Stimulated activated CD8-positive, alpha-beta memory T cell treated with anti-CD3 and anti-CD28 coated beads, Interleukin-4, amount 100 ng/mL, for 4 hours (primary cell): ENCODE measurements at places on chromosomes 5 and 9.

- no peak for DNase-seq
Measured at GRCh38 chr5:94191604-94192003, 426.8 kb downstream of the KIAA0825 start.

DNA sequence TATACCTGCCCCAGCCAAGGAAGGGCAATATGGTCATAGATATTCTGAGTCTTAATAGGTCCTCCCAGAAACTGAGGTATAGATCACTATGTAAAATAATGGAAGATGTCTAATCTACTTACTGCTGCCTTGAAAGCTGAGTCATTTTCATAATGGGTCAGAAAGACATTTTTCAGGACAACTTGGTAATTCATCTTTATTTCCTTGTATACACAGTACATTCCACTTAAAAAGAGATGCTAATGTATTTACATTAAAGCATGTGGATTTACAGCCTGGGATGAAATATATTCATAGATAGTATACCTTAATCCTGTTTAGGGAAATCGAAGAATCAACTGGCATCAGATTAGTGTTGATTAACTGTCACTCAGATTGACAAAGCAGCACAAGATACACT, 219.1 kb upstream of the PPP1R2B start:
- no peak for DNase-seq

- no peak for DNase-seq
Measured at GRCh38 chr5:111353035-111353434, 128.9 kb downstream of the CAMK4 start.

GRCh38 chr9:69122082-69122548, 52.0 kb upstream of the TJP2 start:
- no peak for DNase-seq

GRCh38 chr9:129344641-129345495, 166.8 kb upstream of the IER5L start:
- no peak for DNase-seq

DNA sequence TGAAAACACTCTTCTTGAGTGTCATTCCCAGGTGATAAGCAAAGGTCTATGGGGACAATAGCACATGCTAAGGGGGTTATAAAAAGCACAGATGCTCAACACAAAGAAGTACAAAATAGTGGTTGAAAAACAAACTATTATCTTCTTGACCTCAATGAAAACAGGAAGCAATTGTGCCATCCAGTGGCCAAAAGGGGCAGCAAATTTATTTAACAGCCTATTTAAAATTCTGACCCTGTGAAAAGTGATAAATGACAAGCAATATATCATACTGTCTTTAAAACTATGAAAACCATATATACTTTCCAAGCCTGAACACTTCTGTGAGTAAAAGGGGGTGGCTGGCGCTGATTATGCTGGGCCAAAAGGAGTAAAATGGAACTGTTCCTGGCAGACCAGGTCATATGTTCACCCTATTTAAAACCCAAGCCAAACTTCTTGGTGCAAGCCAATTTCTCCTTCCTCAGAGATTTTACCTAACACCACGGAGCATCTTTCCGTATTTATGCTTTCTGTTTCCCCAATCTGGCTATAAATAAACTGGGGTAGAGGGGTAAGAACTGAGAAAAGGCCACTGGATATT, 29.7 kb downstream of the TEX10 start:
- no peak for DNase-seq

DNA sequence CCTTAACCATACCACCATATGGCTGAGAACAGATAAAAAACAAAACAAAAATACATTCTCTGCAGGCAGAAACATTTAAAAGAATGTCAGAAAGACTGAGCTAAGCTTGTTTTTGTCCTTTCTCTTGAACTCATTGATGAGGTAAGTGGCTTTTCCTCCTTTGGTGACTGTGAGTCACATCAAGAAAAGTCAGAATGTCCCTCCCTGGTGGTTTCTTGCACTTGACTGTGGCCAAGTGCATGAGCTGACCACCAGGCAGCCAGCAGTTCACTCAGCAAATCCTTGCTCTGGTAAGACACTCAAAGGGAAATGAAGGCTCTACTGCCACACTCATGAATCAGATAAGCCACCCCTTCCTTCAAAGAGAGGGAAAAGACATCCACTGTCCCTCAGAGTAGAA, 970.9 kb downstream of the TAF11L14 start:
- DNase-seq = no peak

DNA sequence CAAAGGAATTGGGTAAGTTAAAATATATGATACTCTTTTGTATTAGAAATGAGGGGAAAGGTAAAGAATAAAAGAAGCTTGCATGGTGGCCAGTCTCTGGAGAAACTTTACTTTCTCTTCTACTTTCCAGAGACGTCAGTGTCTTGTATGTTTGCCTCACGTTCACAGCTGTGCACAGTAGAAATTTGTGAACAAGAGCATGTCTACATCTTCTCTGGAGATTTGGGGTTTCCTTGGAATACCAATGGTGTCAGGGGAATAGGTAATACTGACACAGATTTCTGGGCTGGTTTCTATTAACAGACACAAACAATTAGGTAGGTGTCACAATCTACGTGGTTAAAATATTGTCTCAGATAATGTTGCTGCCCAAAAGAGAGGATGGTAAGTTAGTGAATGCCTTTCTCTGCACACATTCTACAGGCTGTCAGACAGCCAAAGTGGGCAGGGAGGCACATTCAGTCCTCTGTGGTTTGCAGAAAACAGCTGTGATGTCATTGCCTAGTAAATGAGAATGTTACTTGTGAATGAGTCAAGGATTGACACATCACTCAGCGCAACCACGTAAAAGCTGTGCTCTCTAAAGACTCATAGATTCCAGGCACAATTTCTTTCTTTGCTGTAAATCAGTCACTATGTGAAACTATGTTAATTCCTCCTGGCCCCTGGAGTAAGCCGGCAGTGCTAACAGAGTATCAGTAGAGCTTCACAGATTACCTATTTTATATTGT, 397.1 kb downstream of the MAN2A1 start:
- no peak for DNase-seq
